ENCODE measurements at places on chromosomes 5 and 9. TPM values are rescaled to one million over a fixed set of nuclear protein-coding genes. Genes with fewer than 3 reads are reported as not detected.

KIF2A gene
- 57.7 TPM for total RNA-seq

GBGT1 gene
- total RNA-seq = 28.7 TPM

FOXD4L4 gene
- 0.15 TPM for total RNA-seq

ACOT12 gene
- total RNA-seq = not detected

PKD2L2 gene
- total RNA-seq = not detected

PCDHGA3 gene
- total RNA-seq = 1.2 TPM

RNF224 gene
- not detected for total RNA-seq

PCDHGB1 gene
- 0.62 TPM for total RNA-seq

DNA sequence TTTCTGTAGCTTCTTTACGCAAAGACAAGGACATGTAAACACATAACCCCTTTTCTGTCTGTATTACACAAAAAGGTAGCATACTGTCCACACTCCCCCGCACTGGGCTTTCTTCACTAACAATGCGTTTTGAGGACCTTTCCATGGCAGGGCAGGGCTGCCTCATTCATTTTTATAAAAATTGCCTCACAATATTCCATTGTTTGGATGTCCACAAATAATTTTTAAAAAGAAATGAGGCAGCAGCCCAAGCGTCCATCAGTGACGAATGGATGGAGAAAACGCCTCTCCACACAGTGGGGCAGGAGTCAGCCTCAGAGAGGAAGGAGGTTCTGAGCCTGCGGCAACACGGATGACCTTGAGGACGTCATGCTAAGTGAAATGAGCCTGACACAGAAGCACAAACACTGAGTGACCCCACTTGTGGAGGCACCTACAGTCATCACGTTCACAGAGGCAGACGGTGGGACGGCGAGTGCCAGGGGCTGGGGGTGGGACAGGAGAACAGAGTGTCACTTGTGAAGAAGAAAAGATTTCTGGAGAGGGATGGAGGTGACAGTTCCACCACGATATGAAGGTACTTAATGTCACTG lies 67.8 kb downstream of the RASGEF1C start:
- DNase-seq = no peak

DNA sequence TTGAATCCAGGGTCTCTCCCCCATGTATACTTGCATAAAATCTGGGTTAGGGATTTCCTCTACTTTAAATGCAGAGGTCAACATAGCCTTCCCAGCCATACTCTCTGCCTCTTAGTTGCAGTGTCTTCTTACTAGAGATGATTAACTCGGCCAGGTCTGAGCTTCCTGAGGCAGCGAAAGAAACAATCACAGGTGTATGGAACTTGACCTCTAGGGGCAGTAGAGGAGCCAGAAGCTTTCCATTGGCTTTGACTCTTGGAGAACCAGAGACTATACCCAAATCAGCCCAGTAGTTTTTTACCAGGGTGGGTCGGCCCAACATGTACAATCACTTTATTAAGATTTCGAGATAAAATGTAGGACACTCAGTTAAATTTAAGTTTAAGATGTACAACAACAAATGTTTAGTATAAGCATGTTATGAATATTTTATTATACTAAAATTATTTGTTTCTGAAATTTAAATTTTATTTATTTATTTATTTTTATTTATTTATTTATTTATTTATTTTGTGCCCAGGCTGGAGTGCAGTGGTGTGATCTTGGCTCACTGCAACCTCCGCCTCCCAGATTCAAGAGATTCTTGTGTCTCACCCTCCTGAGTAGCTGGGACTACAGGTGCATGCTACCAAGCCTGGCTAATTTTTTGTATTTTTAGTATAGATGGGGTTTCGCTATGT lies 48.0 kb upstream of the DMRT3 start:
- peak; percentile 4 for DNase-seq

DNA sequence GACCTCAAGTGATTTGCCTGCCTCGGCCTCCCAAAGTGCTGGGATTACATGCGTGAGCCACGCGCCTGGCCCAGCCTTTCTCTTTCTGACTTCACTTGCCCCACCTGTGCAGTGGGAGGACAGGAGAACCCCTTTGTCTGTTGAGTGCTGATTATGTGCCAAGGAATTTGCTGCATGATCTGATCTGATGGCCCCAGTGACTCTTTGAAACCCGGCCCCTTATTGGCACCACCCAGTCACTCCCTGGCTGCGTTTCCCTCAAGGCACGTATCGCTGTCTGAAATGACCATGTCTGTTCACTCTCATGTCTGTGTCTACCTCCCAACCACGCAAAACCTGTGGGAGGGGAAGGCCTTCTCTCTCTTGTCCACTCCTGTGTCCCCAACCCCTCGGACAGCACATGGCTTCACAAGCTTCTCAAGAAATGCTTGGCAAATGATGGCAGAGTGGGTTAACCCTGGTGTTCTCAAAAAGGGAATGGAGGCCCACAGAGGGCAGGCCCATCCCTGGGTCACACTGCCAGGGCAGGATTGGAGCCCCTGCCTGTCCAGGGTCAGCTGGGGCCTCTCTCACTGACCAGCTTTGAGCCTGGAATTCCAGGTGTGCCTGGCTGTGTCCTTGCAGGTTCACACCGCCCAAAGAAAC lies 21.9 kb downstream of the NEK6 start:
- DNase-seq = no peak

DNA sequence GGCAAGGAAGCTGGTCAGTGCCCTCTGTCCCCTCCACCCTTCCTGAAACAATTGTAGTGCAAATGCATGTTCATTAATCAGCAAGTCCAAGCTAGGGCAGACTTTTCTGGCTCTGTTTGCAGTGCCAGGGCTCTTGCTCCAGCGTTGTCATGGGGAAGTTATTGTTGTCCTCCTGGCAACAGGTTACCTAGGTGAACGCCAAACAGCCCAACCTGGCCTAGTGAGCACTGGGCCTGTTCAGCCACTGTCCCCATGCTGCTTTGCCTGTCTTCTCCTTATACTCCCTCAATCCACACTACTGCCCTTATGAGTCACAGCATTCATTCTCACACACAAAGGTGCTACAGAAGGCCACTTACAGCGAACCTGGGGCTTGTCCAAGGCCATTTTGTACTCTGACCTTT lies 34.5 kb upstream of the GLIS3 start:
- DNase-seq = peak; percentile 94

- no peak for DNase-seq
These were observed 9.9 kb downstream of the SH3RF2 start for GRCh38 chr5:145946112-145946861.

DNA sequence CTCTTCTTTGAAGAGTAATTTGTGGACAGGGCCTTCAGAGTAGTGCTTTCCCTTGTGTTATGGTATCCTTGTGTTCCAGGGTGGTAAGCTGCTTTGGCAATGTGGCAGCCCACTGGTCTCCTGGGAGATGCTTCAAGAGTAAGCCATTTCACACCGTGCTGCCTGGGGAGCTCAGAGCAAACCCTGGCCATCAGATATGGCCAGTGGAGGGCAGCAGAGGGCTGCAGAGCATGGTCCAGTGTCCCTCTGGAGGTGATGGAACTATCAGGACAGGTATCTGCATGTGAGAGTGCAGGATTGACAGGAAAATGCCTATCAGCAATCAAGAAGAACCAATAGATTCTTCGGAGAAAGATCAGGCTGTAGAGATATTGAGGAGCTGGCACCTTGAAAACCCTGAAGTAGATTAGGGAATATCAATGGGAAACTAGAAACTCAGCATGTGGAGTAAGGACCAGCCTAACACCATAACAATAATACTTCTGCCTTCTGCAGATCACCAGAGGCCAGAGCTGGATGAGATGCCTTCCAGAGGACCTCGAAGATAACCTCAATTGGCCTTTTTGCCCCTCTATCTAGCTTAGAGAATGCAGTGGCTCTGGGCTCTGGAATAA lies 90.8 kb downstream of the PLPPR1 start:
- peak; percentile 64 for DNase-seq

DNA sequence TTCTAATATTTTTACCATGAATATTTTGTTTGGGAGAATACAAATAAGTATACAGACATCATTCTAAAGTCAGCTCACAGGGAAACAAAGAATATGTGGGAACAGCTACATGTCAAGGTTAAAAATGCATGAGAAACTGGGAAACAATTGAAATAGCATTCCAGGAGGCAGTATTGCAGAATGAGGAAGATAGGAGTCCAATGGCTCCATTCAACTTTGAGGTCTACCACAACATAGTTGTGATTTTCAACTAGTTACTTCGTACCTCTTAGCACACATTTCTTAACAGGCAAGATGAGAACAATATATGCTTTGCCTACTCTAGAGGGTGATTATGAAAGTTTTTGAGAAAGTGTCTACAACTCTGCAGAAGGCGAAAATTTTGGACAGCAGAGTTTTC lies 35.2 kb upstream of the CAST start:
- no peak for DNase-seq

- no peak for DNase-seq
These were observed 143.1 kb upstream of the RANBP3L start for GRCh38 chr5:36444582-36445418.

DNA sequence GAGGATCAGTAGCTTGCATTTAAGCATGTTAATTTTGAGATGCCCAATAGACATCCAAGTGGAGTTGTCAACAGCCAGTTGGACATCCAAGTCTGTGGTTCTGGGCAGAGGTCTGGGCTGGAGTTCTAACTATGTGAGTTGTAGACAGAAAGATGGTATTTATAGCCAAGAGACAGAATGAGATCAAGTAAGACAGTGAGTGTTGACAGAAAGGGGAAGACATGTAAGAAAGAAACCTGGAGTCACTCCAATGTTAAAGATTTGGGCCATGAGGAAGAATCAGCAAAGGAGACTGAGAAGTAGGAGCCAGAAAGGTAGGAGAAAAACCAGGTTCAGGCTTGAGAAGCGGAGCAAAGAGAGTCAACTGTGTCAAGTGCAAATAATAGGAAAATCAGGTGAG lies 95.5 kb upstream of the PUM3 start:
- DNase-seq = no peak

DNA sequence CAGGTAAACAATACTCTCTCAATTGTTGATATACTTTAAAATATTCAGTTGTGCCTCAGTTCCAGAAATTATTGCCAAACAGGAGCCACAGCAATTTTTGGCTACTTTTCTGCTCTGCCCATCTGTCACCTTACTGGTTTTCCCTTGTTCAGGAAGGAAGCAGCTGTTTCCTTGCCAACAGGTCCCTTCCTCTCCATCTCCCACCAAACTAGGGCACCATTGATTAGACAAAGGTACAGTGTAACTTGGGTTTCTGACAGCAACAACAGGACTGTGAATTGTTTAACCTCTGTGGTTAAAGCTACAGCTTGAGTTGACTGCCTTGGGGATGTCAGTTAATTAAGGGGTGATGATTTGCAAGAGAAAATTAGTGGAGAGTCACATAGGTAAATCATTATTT lies 76.9 kb downstream of the PIP5K1B start:
- DNase-seq = no peak

- no peak for DNase-seq
These were observed 203.1 kb upstream of the ACTBL2 start for GRCh38 chr5:57685516-57686255.

DNA sequence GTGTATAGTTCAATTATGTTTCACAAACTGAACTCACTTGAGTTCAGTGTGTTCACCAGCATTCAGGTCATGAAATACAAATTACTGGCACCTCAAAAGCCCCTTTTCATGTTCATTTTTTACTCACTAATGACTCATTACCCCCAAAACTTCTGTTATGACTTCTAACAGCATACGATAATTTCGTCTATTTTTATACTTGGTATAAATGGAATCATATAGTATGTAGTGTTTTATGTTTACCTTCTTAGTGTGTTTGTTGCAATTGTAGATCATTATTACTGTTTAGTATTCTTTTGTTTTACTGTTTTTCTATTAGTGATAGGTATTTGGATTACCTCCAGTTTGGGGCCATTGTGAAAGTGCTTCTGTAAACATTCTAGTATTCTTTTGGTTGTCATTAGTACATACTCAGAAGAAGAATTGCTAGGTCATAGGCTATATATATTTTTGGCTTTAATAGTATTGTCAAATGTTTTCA lies 33.4 kb downstream of the DDX4 start:
- no peak for DNase-seq

DNA sequence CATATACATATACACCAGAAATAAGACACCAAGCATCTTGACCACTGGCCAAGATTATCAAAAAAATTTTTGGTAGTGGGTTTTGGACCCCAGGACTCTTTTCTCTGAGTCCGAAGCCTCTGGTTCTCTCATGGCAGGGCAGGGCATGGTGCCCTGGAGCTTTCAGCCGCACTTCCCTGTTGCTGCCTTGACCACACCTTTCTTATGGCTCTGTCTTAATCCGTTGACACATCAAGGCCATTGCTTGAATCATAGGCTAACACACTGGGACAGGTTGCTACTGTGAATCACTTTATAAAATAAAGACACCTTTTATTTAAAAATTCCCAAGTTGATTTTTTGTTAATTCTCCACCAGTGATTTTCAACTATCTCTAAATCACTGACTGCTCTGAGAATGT lies 45.4 kb upstream of the CAST start:
- DNase-seq = no peak

DNA sequence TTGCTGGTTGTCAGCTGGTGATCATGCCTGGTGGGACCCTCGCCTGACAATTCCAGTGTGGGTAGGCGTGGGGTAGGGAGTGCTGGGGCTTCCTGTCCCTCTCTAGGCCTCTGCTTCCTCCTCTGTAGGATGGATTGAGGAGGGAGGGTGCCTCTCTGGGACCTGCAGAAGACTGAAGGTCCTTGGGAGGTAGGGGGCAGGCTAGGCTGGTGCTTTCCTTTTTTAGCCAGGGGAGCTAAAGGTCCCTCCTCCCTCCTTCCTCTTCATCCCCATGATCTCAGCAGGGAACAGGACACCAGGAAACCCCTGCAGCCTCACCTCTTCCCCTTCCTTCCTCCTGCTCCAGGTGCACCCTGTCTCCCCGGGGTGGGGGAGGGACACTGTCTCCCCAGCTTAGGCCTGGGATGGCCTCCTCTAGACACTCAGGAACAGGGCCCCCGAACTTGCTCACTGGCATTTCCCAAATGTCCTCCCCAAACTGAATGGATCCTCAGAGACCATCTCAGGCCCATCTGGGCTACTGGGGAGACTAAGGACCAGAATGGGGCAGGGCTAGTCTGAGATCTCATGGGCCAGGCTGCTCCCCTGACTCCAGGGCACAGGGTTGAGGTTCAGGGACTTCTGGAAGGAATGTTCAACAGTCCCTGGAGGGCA lies 8.4 kb downstream of the SH2D3C start:
- peak; percentile 85 for DNase-seq

DNA sequence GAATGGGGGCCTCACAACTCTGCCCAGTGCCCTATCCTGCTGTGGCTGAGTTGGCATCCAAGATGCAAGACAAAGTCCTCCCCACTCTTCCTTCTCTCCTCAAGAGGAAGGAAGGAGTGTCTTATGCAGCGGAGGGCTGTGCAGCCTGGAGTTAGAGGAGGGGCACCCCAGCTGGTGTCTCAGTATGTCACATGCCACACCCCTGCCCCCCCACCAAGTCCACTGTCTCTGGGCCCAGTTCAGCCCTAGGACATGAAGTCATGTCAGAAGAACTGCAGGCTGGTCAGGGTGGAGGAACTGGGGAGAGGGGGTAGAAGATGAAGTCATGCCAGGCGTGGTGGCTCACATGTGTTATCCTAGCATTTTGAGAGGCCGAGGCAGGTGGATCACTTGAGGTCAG lies 28.0 kb upstream of the SLC28A3 start:
- no peak for DNase-seq

- DNase-seq = no peak
These were observed 80.2 kb downstream of the SREK1 start for GRCh38 chr5:66224274-66224673.

Measured in endothelial cell of umbilical vein (primary cell).